ENCODE measurements at places on chromosomes 5 and 9.

DNA sequence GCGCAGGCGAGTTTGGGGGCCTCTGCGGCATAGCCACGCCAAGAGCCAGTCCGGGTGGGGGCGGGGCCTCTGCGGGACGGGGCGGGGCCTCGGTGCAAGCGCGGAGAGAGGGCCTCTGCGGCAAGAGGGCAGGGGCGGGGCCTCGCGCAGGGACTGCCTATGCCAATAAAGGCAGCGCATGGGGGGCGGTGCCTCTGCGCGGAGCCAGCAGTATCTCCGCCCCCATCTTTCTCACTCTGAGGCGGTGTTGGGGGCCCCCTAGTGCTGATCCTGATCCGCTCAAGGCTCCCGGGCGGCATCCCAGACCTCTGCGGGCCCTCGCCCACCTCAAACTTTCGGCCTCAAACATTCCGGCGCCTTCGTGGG lies 9.2 kb upstream of the GPRIN1 start:
- no peak for DNase-seq

DNA sequence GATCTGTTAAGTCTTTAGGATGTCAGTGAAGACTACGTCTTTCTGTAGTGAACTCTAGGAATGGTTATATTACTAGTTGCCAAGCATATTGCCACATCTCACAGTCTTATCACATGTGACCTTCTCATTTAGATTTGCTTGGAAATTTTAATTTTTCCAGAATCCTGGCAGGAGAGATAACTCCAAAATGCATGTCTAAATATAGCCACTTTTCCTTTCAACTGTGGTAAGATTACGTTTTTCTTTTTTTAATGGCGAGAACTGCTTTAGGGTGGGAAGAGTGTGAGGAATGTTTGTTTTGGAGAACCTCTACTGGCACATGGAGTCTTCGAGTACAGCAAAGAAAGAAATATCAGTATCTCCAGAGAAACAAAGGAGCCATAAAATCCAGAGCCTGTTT lies 91.7 kb upstream of the ADAMTSL1 start:
- DNase-seq: no peak

- no peak for DNase-seq
Observed at GRCh38 chr5:115898656-115899055, 56.9 kb downstream of the AP3S1 start.

- DNase-seq: no peak
Observed at GRCh38 chr5:73899055-73899454, 273.1 kb downstream of the ARHGEF28 start.

GRCh38 chr5:58503390-58504046 lies 12.3 kb downstream of the GAPT start:
- no peak for DNase-seq

DNA sequence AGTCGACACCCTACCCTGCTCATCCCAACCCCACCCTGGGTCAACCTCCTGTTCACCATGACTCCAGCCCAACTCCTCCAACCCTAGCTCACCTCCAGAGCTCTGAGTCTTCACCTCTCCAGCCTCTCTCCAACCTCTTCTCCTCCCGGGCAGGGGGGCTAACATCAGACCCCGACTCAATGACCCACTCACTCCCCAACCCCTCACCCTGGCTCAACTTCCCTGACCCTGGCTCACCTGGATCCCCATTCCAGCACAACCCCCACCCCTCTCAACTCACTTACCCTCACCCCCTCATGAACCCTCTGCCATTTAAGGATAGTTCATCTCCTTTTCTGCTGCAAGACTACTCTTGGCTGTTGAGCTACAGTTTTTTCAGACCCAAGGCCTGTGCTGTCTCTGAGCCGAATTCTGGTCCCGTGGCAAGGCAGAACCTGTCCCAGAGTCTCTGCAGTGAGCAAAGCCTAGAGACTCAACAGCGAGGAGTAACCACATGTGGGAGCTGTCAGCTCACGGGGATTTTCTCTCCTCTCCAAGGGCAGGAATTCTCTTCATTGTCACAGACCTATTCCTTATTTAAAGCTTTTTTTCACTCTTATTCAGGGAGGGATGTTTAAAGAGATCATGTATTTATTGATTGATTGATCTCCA lies 29.8 kb downstream of the ANKRD33B start:
- no peak for DNase-seq

GRCh38 chr9:80223897-80224296 lies 652.1 kb downstream of the TLE4 start:
- no peak for DNase-seq

DNA sequence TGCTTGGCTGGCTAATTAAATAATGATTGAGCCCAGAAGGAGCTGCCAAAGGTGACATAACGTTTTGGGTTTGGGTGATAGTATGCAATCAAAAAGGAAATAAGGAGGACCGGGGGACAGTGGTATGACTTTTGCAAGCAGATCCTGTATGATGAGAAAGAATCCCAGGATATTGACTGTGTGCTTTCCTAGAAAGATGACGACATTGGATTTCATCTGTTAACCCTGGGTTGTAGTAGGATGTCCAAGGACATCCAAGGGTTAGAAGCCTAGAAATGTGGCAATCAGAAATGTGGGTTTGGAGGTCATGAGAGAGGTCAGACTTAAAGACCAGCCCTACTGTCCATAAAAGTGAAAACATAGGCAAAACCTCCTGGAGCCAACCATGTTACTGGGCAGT lies 50.3 kb upstream of the HMHB1 start:
- no peak for DNase-seq

DNA sequence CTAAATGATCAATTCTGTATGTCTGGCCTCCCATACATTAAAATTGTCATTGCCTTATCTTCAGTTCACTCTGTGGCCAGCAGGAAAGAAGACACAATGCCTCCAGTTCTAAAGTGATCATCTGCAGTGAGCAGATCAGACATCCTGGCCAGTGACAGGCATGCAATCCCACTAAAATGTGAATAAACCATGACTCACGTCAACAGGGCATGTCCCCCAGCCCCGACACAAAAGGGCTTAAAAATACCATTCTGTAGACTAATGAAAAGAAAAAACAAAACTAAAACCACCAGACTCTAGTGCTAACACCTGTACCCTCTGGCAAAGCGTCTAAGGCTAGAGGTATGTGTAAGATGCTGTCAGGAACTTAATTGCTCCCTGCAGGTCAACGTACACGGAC lies 38.5 kb downstream of the DDX31 start:
- DNase-seq: no peak

DNA sequence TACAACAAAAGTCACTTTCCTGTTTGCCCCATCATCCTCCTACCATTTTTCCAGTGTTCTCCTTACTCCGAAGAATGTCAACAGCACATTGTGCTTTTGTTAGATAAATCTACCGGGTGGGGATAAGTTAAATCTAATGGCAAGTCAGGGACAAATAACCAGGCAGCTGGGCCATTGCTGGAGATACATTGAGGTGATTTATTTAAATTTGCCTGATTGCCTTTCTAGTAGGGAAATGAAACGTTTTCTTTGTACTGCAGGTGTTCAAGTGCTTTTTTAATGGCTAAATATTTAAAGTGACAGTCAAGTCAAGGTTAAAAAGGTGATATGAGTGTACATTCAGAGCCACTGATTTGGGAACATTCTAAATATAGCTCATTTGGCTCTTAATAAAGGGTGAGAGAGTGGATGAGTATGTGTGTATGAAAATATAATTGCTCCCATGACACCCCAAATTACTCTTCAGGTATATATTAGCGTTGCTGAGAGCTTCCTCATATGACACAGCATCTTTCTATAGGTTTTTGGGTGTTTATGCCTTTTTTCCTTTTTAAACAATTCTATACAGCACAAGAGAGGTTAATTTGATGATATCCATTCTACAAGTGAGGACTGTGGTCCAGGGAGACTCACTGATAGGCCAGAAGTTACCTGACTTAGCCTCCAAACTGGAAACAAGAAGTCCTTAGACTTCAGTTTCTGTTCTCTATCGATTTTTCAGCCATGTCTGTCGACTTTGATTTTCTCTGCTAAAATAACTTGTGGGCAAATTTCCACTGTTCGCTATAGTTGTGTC lies 51.9 kb downstream of the DMRT2 start:
- no peak for DNase-seq

GRCh38 chr9:69097064-69097463 lies 61.5 kb downstream of the FXN start:
- no peak for DNase-seq

DNA sequence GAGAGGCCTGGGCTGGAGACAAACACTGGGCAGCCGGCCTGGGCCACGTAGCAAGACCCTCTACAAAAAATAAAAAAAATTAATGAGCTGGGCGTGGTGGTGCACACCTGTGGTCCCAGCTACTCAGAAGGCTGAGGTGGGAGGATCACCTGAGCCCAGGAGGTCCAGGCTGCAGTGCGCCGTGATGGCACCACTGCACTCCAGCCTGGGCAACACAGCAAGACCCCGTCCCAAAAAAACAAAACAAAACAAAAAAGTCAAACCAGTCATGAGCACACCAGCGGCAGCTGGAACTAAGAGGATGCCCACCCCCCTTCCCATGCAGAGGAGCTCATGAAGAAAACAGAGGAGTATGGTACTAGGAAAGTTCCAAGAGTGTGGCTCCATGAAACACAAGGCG lies 2.2 kb upstream of the UBAC1 start:
- no peak for DNase-seq

GRCh38 chr9:36858805-36859375 lies 175.2 kb downstream of the PAX5 start:
- DNase-seq: no peak

GRCh38 chr9:76603931-76604570 lies 145.1 kb downstream of the GCNT1 start:
- DNase-seq: no peak

Data from NCI-H2171 (cell line).